Epithelial cell of proximal tubule (primary cell): ENCODE measurements at places on chromosomes 2 and 18. TPM values are rescaled to one million over a fixed set of nuclear protein-coding genes. Genes with fewer than 3 reads are reported as not detected.

- DNase-seq: no peak
Observed at GRCh38 chr2:127464470-127465257, 46.4 kb downstream of the PROC start.

DNA sequence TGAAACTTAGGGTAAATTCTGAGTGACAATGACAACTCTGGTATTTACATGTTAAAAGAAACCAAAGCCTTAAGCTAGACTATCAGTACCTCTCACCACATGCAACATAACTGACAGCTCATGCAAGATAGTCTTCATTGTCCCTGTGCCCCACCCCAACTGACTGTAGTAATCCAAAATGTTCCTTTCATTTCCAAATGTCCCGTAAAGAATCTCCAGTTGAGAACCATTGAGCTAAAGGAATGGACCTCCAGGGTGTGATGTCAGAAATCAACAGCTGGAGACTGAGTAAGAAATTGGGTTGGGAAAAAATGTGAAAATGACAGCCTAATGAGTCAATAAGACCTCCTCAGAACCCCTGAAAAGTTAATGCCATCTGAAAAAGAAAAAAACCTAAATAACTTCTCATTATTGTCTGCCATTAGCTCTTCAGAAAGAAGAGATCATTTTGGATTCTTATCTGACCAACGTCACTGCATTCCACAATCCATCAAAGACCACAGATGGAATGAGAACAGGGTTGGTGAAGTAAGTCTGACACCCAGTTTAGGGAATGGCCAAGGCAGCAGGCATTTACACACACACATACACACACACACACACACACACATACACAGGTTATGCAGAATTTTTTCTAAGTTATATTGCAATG, 51.7 kb upstream of the ACVR2A start:
- DNase-seq: no peak

DNA sequence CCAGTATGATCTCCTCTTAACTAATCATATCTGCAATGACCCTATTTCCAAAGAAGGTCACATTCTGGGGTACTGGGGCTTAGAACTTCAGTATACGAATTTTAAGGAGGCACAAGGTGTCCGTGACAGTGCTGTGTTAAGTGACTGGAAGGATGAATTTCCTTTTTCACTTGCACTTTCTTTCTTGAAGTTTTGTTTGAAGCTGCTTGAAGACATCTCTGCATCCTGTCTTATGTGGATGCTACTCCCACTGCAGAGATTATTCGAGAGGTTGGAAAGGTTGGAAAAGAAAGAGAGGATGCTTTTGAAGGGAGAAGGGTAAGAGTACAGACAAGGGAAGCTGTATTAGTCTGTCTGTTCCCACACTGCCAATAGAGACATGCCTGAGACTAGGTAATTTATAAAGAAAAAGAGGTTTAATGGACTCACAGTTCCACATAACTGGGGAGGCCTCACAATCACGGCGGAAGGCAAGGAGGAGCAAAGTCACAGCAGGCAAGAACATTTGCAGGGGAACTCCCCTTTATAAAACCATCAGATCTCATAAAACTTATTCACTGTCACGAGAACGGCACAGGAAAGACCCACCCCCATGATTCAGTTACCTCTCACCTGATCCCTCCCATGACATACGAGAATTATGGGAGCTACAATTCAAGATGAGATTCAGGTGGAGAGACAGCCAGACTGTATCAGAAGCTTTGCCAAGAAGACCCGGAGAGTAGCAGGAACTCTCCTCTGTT, 3.6 kb upstream of the RNF144A start:
- no peak for DNase-seq

Gene FKBP1B
- 12.4 and 20.6 TPM in 2 replicates for total RNA-seq
